Foreskin keratinocyte (primary cell): ENCODE measurements at places on chromosomes 4 and X.

DNA sequence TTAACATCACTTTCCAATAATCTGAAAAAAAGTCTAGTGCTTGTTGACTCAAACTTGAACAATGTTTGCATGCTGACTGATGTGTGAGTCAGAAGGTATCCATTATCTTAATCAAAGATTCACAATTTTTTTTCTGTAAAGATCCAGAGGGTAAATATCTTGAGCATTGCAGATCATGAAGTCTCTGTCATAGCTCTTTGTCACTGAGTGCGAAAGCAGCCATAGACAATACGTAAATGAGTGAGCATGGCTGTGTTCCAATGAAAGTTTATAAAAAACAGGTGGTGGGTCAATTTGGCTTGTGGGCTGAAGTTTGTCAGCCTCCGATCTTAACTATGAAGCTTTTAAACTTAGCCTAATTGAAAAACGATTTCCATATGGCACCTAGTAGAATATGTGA, 37.7 kb downstream of the NHS start:
- DNase-seq: peak; percentile 86

DNA sequence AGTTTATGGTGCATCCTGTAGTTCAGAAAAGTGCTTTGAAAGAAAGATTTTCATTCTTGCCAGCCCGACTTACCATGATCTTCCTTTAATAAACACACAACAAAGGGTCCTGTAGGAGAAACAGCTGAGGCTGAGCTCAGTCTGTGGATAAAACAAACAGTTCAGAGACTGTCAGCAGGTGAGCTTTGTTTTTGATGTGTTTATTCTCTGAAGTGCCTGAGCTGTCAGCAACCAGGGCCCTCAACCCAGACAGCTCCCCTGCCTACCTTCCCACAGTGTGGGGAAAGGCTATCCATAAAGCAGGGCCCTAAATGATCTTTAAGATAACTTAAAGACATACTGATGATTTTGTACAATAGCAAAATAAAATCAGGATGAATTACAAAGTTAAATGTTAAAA, 459.2 kb upstream of the GALNT7 start:
- DNase-seq: no peak

DNA sequence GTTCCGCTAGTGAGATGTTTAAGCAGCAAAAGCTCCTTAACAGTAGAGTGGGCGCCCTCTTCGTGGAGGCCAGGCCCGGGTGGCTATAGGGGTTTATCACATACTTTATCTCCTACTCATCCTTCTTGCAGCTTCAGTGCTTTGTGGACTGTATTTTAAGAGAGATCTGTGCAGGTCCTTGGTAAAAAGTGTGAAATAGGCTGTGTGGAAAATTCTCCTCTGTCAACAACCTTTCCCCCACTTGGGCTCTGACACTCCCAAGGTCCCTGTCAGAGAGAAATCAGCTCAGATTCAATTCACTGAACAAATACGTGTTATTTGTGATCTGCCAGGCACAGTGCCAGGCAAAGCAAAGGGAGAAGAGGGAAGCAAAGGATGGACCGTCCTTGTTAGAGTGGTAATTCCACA, 214.3 kb upstream of the PPARGC1A start:
- DNase-seq: no peak

- DNase-seq: no peak
Measured at GRCh38 chr4:26938516-26938915, 77.9 kb downstream of the STIM2 start.

DNA sequence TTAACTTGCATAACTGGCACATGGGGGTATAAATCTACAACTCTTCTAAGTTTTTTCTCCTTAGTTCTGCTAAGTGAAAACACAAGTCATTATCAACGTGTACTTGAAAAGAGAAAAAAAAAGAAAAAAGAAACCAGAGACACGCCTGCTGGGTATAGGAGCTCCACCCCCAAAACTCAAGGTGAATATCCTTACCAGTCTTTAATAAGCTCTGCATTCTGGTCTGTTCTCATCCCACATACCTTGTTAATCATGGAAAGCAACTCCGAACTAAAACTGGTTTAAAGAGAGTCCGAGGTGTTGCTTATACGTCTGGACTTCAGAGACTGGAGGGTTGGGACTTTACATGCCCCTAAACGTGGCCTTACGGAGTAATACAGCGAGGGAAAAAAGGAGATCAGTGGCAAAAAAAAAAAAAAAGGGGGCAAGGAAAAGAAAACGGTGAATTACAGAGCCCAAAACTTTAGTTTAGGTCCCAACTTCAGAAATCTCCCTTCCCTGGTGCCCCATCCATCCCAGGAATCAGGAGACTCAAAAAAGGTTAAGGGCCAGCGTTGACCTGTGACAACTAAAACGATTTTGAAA, 1.0 kb downstream of the PGRMC2 start:
- peak; percentile 55 for DNase-seq

GRCh38 chr4:142156256-142156655, 519.9 kb downstream of the IL15 start:
- no peak for DNase-seq

- DNase-seq: peak; percentile 47
Measured at GRCh38 chrX:153739754-153740486, 15.3 kb downstream of the ABCD1 start.

GRCh38 chr4:156606554-156607477, 364.8 kb downstream of the PDGFC start:
- no peak for DNase-seq

DNA sequence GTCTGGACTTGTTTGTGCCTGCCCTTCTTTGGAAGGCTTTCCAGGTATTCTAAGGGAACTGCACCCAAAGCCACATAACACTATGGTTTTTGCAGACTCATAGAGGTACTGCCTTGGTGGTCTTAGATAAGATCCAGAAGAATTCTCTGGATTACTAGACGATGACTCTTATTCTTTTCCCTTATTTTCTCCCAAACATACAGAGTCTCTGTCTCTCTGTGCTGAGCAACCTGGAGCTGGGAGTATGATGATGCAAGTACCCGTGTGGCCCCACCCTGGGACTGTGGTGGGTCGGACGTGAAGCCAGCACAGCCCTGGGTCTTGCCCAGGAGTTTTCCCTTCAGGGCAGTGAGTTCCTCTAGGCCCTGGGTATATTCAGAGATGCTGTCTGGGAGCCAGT, 1342.4 kb upstream of the TENM3 start:
- DNase-seq: peak; percentile 47

DNA sequence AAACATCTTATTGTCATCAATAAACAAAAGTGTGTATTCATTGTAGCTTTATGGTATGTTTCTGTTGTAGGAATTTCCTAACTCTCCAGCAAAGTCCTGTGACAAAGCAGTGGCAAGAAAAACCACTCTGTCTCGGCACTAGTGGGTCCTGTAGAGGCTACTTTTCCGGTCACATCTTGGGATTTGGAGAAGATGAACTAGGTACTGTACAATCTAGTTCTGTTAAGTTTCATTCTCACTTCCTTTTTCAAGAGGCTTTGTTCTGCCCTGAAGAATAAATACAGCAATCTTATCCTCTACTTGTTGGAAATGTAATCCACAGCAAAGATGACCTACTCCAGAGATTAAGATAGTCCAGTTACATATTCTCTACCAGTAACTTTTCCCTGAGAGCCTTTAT, 69.3 kb downstream of the HHIP start:
- DNase-seq: no peak

GRCh38 chr4:78291277-78291676, 234.2 kb downstream of the FRAS1 start:
- no peak for DNase-seq

- DNase-seq: no peak
Measured at GRCh38 chrX:37986893-37987292, 19.5 kb upstream of the SYTL5 start.

DNA sequence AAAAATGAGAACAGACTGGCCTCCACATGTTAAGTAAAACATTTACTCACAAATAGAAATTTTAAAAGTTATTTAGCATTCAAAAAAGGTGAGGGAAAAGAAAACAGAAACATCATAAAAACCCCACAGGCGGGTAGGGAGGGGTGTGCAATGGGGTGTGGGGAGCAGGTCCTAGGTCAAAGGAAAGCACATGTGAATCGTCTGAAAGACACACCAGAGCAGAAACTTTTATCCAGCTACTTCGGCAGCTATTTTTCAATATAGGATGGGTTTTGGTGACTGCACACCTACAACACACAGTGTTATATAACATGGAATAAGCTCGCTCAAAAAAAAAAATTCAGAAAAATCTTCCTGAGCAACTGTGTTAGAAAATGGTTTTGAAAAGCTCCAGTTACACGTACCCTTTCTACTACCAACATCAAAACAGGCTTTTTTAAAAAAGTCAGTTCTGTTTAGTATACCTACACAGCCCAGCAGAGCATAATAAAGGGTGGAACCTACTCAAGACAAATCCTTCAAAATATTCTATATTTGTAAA, 1.6 kb downstream of the OTUD4 start:
- no peak for DNase-seq

- DNase-seq: no peak
Measured at GRCh38 chrX:124393238-124393637, 46.9 kb downstream of the SH2D1A start.

DNA sequence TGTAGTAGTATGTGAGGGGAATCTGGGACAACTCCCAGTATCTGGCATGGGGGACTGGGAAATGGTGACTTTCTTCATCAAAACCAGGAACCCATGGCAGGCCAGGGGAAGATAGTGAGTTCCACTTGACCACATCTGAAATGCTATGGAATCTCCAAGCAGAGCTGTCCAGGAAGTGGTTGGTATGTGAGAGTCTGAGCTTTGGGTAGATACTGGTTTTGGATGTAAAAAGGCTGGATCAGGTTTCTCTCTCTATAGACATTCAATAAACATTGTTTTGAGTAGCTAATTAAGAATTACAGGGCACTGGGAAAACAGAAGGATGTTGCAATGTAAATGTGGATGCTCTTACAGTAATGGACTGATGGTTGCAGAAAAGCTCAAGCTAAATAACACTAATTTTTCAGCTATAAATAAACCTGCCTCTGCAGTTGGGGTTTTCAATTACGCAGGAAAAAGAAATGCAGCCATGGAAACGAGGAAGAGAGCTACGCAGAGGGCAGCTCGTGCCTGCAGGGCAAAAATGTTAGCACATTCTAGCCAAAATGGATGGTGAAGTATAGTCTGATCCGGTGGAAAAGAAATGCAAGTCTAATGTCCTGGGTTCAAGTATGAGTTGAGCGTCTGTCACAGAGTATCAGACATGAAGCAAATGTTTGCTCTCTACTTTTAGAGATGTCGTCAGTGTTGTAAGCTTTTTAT, 13.4 kb upstream of the CHRNA9 start:
- peak; percentile 66 for DNase-seq
